ENCODE measurements at places on chromosomes 4 and X.

- no peak for DNase-seq
Measured at GRCh38 chr4:84235126-84235944, 263.8 kb downstream of the NKX6-1 start.

DNA sequence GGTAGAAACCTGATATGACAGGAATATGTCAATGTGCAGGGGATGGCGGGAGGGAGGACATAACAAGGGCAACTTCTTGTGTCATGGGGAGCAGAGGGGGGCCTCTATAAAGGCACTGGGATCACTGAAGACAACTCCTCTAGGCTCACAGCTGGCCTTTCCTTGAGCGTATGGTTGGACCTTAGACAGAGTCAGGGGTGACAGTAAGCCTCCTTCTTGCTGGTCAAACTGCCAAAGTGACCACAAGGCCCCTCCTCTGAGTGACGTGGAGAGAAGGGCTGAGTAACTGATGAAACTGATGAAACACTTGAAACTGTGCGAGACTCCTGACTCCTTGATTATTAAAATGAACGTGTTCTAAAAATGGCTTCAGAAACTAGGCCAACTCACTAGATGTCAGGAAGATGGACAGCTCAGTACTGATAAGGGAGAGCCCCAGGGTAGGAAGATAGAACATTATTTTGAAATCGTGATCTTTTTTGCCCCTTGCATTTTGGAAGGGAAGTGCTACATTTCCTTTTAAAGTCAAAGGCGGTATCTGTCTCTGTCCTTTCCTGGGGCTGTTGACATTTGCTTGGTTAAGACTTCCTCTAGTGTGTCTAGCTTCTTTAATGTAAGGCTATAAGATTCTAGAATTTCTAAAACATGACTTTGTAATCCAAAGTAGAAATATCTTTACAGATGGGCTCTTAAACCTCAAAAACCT is 1.6 kb downstream of the RAB33A start:
- DNase-seq: no peak

GRCh38 chrX:30521440-30522182 is 56.0 kb downstream of the TASL start:
- no peak for DNase-seq

GRCh38 chrX:115525486-115525885 is 35.5 kb upstream of the PLS3 start:
- DNase-seq: no peak

DNA sequence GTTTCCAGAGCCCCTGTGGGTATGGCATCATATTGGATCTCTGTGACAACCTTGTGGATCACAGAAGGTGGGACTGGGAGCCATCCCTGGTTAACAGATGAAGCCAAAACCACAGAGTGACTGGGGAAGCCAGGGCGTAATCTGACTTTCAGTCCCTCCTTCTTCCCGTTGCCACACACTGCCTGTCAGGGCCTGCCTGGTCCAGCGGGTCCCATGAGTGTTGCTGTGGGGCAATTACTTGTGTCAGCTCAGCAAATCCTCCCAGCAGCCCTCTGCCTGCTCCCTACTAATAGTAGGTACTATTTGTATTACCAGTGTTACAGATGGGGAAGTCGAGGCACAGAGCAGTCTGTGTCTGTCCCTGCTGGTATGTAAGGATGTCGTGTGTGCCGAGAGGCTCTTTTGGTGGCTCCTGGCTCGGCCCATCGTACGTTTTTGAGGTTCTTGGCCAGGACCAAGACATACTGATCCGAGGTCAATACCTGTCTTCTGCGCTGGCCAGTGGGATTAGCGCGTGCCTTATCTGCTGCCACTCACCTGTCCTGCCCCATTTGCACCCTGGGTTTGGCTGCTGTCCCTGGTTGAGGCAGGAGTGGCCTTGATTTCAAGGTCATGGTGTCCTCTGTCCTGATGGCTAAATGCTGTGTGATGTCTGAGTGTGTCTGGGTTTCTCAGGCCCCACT is 5.7 kb downstream of the NSG1 start:
- no peak for DNase-seq

DNA sequence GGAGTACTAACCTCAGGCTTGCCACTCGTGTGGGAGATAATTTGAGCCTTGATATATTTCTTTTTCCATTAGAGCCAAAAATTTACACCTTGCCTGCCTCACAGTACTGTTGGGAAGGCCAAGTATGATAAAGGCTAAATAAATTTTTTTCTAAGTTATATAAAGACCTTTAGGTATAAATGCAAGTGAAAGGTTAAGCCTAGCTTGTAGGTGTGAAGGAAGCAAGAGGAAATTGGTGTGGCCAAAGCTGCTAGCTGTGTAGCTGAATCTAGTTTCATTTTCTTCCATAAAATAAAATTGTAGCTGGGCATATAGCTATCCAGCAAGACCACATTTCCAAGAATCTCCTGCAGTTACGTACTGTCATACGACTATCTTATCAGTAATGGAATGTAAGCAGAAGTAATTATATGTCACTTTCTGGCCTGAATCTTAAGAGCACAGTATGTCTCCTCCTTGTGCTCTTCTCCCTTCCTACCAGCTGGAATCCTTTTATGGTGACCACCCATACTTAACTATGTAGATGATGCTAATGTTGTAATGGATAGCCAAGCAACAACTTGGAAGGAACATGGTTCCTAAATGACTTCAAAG is 14.3 kb upstream of the GABRE start:
- DNase-seq: no peak

- DNase-seq: no peak
Measured at GRCh38 chrX:151814767-151815166, 80.2 kb downstream of the CNGA2 start.
